Temporal lobe (tissue), 4 donors: ENCODE measurements at places on chromosomes 3 and 15. TPM values are rescaled to one million over a fixed set of nuclear protein-coding genes. Genes with fewer than 3 reads are reported as not detected.

STRIT1 gene
- not detected for total RNA-seq

FANCD2 gene
- total RNA-seq, result 4.2 TPM

PFN2 gene
- total RNA-seq, result 350 TPM

MGLL gene
- total RNA-seq, result 35.7 TPM

CFAP92 gene
- 1.2 TPM for total RNA-seq

GPR156 gene
- total RNA-seq, result 4.2 TPM

SPATA16 gene
- total RNA-seq, result not detected

RNU5B-1 gene
- total RNA-seq, result under 0.01 TPM
